ENCODE measurements at places on chromosomes 12 and 14. TPM values are rescaled to one million over a fixed set of nuclear protein-coding genes. Genes with fewer than 3 reads are reported as not detected.

GRCh38 chr14:78666336-78667056 is 496.3 kb downstream of the NRXN3 start:
- no peaks in the 10 kb centered on the region for H3K4me1 ChIP-seq
- H3K36me3 ChIP-seq = no peaks in the 10 kb centered on the region
- no peak for DNase-seq
- no peaks in the 10 kb centered on the region for H3K27me3 ChIP-seq

The PRPH gene
- 0.71 TPM for polyA plus RNA-seq

DNA sequence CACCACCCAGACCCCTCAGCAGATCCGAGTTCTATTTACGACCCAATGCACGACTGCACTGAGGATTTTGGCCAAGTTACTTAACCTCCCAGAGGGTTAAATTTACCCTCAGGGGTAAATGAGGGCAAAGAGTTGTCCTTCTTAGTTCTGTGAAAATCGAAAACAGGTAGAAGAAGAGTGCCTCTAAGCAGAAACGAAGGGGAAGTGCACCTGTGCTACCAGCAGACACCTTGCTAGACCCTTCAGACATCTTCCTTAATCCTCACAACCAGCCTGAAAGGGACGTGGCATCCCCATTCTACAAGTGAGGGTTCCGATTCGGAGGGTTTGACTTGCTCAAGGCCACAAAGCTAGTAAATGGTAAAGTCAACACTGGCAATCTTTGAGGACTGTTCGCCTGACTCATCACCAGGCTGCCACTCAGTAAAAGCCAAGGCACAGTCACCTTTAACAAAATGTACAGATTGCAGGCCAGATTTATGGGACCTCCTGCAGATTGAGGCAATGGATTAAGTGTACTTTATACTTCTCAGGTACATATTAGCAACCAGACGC is 1.6 kb downstream of the GSG1 start:
- DNase-seq = no peak
- H3K27me3 ChIP-seq = no peaks in the 10 kb centered on the region
- H3K27ac ChIP-seq = peak overlapping the region; percentile 94
- peaks cover 19% of the 10 kb centered on the region for H3K4me1 ChIP-seq

DNA sequence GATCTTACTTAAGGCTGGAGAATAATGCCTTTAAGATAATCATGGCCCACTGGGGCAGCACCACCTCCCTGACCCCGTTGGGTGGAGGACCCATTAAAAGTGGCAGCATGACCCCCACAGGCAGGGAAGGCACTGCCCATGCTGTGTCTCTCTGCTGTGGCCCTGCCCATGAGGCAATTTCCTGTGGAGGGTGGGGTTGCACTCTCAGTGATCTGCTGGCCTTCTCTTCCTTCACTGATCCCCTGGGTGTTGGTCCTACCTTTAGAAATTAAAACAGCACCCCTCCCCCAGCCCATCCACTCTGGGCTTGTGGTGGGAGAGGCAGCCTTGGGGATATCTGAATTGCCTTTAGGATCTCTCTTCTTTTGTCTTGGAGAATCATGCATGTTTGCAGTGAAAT is 17.3 kb downstream of the KLRK1 start:
- no peaks in the 10 kb centered on the region for H3K36me3 ChIP-seq
- no peaks in the 10 kb centered on the region for H3K27me3 ChIP-seq
- no peak for DNase-seq
- no peak overlapping the region for H3K27ac ChIP-seq

The KERA gene
- not detected for polyA plus RNA-seq

The NGB gene
- polyA plus RNA-seq = not detected

The TAS2R30 gene
- not detected for polyA plus RNA-seq

All from kidney (tissue), 22 donors.